ENCODE measurements at places on chromosomes 2 and 18.

DNA sequence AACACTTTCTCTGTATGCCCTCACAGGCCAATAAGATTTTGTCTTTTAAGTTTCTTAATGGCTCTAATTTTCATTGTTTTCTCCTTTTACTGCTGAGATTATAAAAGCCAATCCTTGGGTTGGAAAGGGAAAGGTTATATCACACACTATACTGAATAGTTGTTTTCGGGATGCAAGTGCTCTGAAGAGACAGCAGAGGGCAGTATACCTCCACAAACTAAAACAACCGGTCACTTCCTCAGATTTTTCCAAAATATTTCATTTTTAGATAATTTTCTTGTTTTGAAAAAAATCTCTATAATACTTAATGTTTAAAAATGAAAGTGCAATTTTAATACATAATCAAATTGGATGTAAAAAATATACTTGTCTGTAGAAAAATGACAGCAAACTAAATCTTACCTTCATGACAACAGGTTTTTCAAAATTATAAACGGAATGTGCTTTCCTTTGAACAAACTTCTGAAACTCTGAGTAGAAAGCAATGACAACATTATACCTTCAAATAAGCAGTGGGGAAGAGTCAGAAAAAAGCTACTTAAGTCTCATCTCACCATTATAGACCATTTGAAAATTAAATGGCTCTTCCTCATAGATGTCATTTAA is 82.7 kb downstream of the ORC4 start:
- DNase-seq, result no peak

DNA sequence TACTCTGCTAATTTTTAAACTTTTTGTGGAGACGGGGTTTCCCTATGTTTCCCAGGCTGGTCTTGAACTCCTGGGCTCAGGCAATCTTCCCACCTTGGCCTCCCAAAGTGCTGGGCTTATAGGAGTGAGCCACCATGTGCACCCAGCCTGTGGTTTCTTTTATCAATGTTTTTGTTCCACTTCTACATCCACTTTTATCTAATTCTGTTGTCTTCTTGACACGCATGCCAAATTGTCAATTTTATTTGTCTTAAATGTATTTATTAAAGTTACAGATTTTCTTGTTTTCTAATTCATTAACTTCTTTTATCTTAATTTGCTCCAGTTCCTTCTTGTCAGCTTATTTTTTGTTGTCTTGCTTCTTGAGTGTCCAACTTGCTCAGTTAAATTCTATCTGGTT is 43.8 kb upstream of the ASPRV1 start:
- no peak for DNase-seq

DNA sequence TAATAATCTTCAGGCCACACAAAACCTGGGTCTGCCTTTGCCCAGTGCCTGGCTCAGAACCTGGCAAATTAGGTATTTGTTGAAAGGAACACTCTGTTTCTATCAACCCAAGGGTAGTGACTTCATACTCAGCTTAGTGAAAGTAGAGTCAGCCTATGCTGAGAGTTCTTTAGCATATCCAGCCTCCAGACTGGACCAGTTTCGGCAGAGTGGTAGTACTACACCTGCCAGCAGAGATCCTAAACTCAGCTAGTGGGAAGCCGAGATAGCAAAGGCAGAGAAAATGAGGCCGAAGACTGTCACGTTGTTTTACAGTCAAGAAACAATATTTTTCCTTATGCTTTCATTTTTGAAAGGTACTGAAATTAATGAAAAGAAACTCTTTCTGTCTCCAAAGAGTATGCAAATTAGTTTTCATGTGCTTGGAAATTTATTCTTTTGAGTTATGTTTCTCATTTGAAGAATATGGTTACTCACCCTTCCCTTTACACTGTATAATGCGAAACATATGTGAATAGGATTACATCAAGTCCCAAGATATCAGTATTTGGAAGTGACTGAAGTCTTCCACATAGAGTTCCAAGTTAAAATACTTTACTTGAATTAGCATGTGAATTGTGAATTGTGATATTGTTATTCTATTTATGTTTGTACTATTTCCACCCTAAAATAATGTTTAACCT is 52.2 kb upstream of the UGP2 start:
- no peak for DNase-seq

- no peak for DNase-seq
Observed at GRCh38 chr2:120579916-120580685, 155.6 kb upstream of the GLI2 start.

GRCh38 chr2:215958257-215958656 is 55.1 kb downstream of the MREG start:
- DNase-seq, result no peak

DNA sequence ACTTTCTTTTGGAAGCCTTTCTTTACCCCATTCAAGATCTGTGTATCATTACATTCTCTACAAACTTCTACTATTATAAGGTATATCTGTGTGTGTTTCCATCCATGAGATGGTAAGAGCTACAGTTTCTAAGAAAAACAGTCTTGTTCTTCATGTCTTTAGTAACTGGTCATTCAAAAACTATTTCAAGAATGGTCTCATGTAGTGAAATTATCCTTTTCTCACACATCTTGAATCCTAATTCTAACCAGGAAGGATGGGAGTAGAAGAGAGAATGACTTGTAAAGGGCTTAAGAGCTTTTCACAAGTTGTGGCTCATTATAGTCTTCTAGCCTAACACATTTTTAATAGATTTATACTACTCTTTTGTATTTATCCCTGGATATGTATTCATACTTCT is 47.3 kb downstream of the ROCK1 start:
- no peak for DNase-seq

DNA sequence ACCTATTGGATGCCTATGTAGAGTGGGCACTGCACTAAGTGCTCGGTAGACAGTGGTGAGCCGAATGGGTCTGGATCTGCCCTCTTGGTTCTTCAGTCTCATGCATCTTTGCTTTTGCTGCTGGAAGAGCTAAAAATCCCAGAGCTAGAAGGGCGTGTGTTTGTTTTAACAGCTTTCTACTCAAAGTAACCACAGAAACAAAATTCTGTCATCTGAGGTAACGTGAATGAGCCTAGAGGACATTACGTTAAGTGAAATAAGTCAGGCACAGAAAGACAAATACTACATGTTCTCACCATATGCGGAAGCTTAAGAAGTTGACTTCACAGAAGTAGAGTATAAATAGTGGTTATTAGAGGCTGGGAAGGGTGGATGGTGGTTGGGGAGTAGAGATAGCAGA is 119.8 kb downstream of the PLB1 start:
- DNase-seq, result no peak
